ENCODE measurements at places on chromosomes 16 and 17.

DNA sequence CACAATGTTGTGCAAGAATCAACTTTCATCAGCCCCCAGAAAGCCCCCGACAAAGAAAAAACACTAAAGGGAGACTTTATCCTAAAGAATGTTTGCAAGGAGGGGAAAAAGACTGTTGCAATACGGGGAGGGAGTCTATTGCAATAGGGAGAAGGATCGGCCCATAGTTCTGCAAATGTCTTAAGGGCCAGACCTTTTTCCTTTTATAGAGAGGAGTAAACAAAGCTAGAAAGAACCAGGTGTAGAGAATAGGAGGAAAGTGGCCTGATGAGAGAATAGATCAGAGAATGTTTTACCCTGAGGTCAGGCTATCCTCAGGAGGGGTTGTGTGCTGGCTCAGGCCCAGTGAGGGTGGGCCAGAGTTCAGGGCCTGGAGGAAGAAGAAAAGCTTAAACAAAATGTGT lies 8.7 kb upstream of the CAVIN1 start:
- DNase-seq: no peak

GRCh38 chr16:81696961-81697615 lies 82.0 kb upstream of the PLCG2 start:
- DNase-seq: peak; percentile 72

GRCh38 chr16:85098565-85098964 lies 13.7 kb downstream of the CIBAR2 start:
- DNase-seq: no peak

DNA sequence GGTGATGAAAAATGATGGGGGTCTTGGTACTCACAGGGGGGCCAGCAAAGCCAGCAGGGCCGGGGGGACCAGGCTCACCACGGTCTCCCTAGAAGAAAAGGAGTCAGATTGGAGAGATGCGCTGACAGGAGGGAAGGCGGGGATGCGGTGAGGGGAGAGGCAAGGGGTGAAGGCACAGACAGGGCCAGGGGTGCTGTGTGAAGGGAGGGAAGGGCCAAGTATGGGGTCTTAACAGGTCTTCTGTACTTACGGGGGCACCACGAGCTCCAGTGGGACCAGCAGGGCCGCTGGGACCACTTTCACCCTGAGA lies 11.2 kb downstream of the COL1A1 start:
- no peak for DNase-seq

- DNase-seq: no peak
Observed at GRCh38 chr17:17494499-17494869, 1.7 kb downstream of the RASD1 start.

DNA sequence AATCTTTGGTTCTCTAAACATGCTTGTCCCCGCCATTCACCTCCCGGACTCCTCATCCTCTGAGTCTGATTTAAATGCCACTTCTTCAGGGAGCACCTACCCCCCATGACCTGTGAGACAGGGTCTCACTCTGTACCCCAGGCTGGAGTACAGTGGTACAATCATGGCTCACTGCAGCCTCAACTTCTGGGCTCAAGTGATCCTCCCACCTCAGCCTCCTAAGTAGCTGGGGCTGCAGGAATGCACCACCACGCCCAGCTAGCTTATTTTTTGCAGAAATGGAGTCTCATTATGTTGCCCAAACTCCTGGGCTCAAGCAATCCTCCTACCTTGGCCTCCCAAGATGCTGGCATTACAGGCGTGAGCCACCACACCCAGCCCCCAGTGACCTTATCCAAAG lies 12.8 kb upstream of the CPSF4L start:
- DNase-seq: no peak

DNA sequence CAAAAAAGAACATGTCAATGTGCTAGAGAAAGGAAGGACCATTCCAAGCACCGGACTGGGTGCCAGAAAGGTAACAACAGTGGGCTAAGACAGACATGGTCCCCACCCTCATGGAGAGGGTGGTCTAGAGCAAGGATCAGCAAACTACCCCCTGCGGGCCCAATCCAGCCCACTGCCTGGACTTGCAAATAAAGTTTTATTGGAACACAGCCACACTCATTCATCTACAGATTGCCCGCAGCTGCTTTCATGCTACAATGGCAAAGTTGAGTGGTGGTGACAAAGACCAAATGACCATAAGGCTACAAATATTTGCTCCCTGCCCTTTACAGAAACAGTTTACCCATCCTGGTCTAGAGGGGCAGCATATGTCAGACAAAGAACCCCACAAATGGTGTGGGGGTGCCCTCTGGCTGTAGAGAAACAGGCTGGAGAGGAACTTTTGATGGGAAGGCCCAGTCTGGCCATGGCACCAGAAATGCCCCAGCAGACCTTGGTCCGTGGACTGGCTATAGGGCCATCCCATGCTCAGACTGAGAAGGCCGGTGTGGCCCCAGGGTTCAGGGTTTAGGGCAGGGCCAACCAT lies 15.2 kb downstream of the CDH5 start:
- no peak for DNase-seq

DNA sequence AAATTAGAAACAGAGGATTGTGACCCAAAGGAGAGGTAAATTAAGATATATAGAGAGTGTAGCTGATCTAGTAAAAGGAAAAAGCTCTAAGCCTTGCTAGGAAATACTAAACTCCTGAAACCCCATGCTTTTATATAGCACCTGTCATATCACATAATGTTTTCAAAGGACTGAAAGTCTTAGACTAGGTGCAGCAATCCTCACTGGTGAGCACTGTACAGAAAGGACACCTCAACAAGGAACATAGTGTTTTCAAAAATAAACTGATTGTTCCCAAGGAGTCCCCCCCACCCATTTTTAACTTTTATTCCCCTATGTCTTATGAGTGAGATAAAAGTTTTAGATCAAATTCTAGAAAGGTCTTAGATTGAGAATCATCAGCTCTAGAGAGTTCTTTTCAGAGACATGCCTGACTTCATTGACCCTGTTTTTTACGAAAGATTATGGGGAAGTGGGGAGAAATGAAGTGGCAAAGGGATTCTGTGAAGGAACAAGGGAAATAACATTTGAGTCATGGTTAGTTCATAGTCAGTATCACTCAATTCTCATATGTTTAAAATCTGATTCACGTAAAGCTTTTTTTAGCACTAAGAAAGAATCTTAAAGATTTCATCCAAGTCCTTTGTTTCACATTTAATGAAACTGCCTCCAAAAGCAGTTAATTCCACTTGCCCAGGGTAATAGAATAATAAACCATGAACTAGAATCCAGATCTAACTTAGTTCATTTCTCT lies 166.4 kb downstream of the CYB561 start:
- DNase-seq: no peak

DNA sequence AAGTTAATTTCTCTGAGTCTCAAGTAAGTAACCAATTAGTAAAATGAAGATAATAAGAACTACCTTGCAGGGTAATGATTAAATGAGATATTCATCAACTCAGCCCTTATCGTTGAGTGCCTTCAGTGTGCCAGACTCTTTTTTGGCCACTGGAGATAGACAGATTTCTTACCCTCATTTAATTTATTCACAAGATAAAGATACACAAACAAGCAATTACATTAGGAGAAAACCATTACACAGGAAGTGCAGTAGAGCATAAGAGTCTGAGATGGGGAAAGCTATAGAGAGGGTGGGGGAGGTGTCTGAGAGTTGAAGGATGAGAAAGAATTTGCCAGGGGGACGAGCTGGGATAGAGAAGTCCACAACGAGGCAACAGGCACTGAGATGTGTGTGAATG lies 72.5 kb upstream of the BCAR1 start:
- no peak for DNase-seq

DNA sequence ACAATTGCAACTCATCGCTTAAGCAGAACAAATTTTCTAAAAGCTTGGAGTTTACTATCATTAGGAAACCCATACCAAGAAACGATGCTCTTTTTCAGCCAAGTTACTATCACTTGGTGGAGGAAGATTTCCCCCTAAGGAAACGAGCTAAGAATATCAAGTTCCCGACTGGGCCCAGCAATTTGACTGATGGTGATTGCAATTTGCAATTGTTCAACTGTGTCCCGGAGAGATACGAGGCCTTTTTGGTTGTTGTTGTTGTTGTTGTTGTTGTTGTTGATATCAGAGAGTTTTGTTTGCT lies 6.2 kb downstream of the HS3ST3A1 start:
- DNase-seq: no peak

DNA sequence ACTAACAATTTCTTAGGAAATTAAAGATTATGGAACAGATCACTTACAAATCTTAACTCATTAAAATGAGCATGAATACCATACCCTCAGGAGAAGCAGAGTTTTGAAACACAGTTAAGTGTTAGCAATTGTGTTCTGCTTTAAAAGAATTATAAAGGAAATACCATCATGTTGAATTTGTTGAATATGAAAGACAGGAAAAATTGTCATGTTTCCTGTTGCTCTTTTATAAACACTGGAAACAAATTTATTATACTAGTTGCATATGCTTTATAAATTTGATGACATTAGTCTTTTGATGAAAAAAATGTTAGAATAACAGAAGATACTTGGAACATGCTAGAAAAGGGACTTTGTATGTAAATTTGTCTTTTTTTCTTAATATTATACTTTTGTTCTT lies 59.7 kb downstream of the VMP1 start:
- DNase-seq: no peak

All from GM20000 (cell line).